Retinal pigment epithelial cell (primary cell): ENCODE measurements at places on chromosomes 16 and 17.

GRCh38 chr17:74354123-74354522 lies 7.5 kb downstream of the BTBD17 start:
- DNase-seq, result no peak

- no peak for DNase-seq
Measured at GRCh38 chr16:55976815-55977214, 101.6 kb upstream of the CES5A start.

GRCh38 chr16:70430667-70431536 lies 8.0 kb downstream of the ST3GAL2 start:
- no peak for DNase-seq

DNA sequence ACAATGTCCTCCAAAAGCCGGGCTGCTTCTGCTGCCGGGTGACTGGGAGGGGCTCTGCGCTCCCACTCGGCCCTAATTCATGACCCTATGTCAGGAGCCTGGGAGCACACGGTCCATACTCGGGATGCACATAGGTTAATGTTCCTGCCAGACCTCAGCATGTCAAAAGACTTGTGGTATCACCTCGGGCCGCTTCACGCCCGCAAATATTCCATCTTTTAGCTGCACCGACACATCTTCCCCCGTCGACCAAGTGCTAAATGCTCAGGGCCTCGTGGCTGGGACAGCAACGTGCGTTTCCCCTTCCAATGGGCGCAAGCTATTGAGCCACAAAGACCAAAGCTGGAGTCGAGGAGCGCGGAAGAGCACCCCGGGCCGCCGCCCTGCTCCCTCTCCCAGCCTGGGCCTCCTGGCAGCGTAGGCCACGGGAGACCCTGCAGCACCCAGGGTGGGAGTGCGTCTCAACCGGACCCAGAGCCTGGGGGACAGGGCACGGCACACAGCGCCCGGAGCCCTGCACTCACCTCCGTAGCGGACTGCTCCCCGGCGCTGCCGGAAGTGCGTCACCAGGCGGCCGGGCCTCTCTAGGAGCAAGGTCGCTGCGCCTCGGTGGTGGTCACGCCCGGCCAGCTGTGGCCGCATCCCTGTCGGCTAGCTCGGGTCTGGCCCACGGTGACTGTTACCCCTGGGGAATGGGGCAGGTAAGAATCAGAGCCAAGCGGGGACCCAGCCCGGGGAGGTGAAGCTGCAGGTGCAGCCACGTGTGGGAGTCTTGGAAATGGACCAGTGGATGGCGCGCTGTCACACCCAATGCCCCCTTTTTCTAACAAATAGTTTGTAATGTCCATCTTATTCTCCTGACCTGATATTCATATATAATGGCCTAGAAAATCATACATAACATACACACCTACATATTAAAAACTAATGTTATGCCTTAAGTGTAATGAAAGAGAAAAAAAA lies at the start of gene ZNF23:
Gene ZNF23 (minus strand): TSS at position 562 of the 963 bp plus-strand sequence. CDS start 5,451 bp downstream, outside the sequence.
- no peak for DNase-seq

DNA sequence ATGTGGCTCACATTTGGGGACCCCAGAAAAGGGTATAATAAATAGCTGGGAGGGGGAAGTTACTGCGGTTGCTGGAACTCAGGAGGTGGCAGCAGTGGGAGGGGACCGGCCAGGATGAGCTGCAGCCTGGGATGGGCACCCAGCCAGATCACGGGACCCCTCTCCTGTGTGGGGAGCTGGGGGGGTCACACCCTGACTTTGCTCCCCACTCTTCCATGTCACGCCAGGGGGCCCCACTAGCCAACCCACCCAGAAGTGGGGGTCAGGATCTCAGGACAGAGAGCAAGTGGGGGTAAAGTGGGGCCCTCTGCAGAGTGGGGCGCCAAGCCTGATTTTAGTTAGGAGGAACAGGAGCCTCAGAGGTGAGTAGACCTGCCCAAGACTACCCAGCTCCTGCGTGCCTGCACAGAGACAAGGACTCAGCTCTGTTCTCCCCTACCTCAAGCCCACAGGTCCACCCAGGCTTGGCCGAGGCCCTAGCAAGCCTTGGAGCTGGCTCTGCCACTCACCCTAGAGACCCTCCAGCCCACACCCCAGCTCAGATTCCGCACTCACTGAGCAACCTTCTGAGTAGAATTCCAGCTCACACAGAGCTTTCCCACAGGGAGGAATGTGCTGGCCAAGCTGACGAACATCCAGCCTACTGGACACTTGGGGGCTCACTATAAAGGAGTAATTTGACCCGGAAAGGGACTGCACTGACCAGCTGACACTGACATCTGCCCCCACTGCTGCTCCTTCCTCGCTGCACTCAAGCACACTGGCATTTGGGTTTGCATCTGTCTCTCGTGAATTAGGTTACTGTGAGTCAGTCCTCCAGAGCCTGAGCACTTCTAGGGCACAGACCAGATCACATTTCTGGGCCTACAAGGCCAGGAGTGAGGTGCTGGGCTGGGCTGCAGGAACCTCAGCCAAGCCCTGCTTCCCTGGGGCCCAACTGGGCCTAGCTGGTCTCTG lies 310.1 kb downstream of the C16orf95 start:
- DNase-seq, result no peak

- no peak for DNase-seq
Measured at GRCh38 chr16:29820730-29821642, 724 bp downstream of the MVP start.

DNA sequence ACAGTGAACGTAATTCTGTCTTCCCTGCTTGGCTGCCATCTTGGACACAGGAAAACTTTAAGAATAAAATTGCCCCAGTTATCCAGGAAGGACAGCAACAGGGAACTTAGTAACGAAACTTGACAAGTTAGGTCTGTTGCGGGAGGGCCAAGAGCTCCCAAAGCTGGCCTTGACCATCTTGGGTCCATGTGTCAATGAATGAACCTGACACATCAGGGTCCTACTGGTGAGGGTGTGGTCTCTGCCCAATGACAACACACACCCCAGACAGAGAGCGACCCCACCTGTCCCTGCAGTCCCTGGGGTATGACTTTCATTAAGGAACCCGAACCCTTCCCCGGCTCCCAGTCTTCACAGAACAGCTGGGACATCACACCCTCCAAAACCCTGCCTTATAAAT lies 96.3 kb downstream of the NDE1 start:
- no peak for DNase-seq

DNA sequence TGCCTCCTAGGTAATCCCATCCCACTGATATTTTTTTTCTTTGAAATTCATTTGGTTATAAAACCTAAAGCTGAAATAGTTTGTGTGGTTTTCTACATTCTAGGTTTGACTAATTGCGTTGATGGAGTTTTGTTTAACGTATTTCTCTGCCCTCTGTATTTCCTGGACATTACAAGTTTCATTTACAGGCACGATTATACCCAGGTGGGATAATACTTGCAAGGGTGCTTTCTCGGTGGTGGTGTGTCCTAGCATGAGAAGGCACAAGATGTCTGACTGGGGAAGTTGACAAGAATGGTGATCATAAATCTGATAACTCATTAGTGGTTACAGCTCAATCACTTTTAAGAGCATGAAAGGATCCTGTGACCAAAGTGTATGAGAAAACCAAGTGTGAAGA lies 45.0 kb downstream of the DYNLRB2 start:
- no peak for DNase-seq

DNA sequence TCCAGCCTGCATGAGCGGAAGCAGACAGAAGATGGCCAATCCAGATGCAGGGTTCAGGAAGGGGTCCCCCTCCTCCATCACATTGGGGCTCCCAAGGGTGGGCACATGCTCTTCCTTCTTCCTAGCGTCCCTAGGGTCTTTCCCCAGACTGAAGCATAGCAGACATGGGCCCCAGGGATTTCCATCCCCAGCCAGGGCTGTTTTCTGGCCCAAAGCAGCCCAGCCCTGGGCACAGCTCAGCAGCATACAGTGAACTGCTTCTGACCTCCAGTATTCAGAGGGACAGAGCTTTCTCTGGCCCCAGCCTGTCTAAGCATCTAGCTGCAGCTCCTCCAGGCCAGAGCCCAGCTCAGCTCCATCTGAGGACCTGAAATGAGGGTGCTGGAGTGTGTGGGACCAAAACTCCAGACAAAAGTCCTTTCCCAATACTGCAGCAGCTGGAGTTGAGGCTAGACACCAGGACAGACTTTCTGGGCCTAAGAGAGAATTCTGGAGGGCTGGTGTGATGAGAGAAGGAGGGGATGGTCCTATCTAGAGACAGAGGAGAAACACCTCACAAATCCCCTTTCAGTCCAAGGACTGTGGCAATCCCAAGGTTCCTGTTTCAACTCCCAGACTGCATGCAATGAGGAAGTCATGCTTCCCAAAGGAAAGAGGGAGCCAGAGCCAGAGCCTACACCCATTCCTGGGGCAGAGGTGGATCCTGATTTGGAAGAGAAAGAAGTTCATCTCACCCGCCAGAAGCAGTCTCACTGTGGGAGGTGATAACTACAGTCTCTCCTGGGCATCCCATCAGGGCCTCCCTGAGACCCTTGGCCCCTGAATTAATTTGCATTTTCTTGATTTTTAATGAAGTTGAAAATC lies 4.5 kb upstream of the FOXN1 start:
- no peak for DNase-seq

DNA sequence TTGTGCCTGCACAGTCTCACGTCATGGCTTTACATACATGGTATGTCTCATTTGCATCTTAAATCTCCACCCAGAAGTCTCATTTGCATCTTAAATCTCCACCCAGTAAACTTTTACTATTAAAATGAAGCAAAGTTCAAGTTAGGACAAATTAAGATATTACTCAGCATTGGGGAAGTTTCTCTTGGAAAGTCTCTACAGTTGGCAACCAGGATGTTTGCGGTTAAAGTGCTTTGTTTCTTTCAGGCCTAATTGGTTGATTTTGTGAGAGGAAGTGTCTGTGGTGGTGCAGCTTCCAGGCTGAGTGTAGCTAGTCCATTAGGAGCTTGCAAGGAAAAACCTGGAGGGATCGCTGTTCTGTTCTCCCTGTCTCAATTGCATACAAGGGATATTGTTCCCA lies 1373.3 kb upstream of the GOT2 start:
- DNase-seq, result no peak

GRCh38 chr16:88510091-88510994 lies 57.3 kb downstream of the ZFPM1 start:
- DNase-seq, result no peak

- peak; percentile 39 for DNase-seq
Measured at GRCh38 chr16:69243479-69243878, 56.5 kb downstream of the SNTB2 start.

GRCh38 chr17:34991606-34992005 lies 11.3 kb downstream of the LIG3 start:
- no peak for DNase-seq

DNA sequence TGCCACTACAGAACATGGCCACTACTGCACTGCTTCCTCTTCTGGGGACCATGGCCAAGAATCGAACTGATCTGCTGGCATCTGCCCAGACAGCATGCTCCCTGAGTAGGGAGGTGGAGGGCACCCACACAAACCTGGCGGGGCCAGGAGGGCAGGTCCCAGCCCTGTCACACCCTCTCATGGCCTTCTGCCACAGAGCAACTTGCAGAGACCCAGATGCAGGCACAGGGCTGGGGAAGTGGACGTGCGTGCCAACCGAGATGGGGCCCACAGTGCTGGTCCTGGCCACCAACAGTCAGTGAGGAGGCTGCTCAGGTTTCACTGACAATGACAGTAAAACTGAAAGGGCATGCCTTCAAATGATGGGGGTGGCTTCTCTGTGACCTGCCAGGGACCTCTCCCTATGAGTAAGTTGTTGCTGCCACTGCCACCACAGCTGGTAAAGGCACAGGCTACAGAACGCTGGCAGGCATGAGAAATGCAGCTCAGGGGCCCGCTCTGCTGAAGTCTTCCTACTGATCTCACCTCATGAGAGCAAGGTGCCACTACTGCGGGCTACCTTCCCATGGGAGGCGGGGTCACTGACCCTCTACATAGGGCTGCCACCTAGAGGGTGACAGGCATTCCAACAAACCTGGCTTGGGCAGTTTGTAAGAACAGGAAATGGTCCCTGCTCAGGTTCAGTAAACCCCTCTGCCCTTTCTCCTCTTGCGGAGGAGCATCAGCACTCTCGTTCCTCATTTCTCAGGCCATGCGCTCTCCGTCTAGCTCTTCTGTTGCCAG lies 15.5 kb downstream of the HIC1 start:
- DNase-seq, result no peak

GRCh38 chr17:79859676-79860615 lies 20.7 kb upstream of the CBX4 start:
- no peak for DNase-seq

- no peak for DNase-seq
Measured at GRCh38 chr16:22014271-22014873, 6.5 kb downstream of the MOSMO start.

- DNase-seq, result no peak
Measured at GRCh38 chr17:4672751-4673150, 31.2 kb downstream of the PELP1 start.

DNA sequence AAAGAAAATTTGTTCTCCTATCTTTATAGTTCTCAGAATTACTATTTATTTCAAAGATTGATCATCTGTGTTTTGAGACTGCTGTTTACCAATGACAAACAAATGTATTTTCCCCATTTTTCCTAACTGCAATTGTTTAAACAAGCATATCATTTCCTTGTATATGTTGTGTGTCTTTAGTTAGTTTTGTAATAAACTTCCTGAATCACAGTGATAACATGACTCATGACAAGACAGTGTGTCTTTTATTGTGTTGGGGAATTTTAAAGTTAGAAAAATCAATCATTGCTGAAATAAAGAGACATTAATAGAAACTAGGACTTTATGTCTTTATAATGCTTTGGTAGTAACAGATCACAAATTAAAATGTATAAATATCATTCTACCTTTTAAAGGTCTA lies 348.5 kb downstream of the KCNJ2 start:
- DNase-seq, result no peak

- DNase-seq, result no peak
Measured at GRCh38 chr17:66535611-66536010, 233.2 kb downstream of the PRKCA start.

DNA sequence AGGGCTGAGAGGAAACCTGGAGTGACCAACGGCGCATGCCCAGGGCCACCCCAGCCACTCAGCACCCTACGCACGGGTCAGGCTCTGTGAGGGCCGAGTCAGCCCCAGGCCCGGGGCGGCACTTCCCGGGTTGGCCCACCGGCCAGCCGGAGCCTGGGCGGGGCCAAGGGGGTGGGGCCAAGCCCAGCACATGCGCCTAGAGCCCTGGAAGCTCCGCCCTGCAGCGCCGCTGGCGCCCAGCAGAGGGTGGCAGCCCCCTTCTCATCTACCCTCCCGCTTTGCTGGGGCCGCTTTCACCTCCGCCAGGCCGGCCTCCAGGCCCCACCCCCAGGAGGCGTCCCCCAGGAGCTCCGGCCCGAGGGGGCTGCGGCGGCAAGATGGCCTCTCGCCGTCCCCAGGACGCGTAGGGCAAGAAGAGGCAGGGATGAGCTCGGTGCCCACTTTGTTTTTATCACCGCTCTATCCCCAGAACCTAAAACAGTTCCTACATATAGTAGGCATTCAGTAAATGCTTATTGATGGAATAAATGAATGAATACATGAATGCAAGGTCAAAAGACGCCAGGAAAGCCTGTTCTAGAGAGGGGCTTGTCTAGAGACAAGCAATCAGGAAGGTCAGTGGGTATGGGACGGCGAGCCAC lies 31.3 kb downstream of the MYO18A start:
- peak; percentile 78 for DNase-seq
